Fibroblast of villous mesenchyme (primary cell): ENCODE measurements at places on chromosomes 4 and X. TPM values are rescaled to one million over a fixed set of nuclear protein-coding genes. Genes with fewer than 3 reads are reported as not detected.

Gene TRPC3
- 0.97 and 1.3 TPM in 2 replicates for total RNA-seq

Gene MAGEB18
- not detected in 2 replicates for total RNA-seq

Gene MAGEA10
- not detected in 2 replicates for total RNA-seq

DNA sequence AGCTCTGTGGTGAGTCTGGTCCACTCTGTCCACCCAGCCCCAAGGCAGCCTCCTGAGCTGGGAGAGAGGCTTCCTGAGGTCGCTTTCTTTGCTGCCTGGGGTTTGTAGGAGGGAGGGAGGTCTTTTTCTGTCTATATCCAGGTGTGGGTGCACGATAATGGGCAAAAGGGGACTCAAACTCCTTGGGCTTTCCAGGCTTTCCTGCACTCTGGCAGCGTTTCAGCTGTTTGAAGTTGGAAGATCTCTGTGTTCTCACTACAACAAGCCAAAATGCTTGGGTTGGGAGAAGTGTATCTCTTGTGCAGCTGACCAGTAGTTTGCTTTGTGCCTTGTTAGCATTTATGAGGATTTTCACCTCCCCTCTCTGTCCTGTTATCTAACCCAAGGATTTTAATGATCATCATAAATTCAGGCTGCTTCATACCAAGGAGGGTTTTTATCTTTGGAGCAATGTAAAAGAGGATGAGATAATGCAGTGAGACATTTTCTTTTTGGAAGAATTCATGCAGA is 126.3 kb downstream of the REPS2 start:
- no peak for DNase-seq

Gene SPATA18
- total RNA-seq: 7.7 and 18.1 TPM in 2 replicates

DNA sequence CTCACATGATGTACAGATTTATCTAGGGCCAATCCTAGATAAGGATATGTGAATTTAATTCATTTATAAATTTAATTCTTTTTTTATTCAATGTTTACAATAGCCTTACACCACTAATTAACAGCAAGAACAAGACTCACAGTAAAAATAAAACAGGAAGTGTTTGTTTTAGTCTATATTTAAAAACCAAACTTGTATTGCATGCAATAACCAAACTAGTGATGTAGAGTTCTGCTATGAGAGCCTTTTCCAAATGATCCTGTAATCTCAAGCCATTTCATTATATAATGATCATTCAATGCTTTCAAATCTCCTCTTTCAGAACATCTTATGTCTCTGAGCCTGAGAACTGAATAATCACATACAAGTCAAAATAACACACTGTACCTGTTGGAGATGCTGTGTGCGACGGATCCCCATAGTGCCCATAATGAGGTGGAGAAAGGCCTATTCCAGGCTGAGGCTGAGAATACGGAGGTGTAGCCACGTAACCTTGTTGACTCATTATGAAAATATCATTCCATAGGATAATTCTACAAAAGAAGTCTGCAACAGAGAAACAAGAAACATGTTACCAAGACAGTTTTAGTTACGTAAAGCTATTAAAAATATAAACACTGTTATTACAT is 2.6 kb downstream of the SEC24D start:
- no peak for DNase-seq

DNA sequence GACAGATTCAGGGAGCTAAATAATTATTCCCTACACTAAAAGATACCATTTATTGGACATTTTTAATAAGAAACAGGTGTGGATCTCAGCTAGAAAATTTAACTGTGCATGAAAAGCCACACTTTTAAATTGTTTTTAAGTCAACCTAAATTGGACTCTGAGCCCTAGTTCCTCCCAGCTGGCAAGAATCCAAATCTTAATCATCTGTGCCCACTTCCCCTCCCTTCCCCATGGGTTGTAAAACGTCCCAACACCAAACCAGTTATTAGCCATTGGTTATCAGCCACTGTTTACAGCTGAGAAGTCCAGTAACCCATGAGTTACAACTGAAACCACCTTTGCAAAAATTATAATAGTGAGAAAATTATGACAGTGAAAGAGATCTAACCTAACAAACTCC is 125.6 kb upstream of the S100G start:
- no peak for DNase-seq

Gene IL21
- not detected in 2 replicates for total RNA-seq

DNA sequence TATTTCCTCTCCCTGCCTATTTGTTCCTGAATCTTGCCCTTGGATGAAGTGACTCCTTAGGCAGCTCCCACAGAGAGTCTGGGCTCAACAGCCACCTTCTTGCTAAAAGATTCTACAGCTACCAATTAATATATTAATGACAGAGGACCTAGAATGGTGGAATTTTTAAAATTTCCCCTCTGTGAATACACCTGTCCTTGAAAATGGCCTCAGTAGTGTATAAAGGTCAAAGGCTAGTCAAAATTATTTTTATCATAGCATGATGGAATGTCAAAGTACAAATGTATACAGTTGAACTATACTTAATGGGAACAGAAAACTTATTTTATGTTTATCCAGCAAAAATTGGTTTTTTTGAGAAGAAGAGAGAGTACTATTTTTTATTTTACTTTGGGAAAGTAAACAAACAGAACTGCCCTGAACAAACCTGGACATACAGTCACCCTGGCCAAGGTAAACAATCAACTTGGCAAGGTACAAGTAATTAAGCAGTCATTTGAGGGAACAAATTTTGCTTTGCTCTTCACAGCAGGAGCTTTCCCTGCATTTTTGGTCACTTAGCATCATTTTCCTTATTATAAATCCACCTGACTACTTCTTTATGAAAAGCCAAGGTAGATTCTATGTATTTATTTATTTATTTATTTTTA is 250.8 kb downstream of the INPP4B start:
- DNase-seq: no peak

Gene TMPRSS11D
- total RNA-seq: not detected in 2 replicates

Gene NRK
- 0.32 and 4.7 TPM in 2 replicates for total RNA-seq

- peak; percentile 64 for DNase-seq
Observed at GRCh38 chrX:48025561-48025960, 18.8 kb downstream of the SPACA5 start.

Gene CNOT6L
- 13.5 and 14.2 TPM in 2 replicates for total RNA-seq

GRCh38 chr4:37765741-37766140 is 60.7 kb upstream of the PGM2 start:
- DNase-seq: no peak

DNA sequence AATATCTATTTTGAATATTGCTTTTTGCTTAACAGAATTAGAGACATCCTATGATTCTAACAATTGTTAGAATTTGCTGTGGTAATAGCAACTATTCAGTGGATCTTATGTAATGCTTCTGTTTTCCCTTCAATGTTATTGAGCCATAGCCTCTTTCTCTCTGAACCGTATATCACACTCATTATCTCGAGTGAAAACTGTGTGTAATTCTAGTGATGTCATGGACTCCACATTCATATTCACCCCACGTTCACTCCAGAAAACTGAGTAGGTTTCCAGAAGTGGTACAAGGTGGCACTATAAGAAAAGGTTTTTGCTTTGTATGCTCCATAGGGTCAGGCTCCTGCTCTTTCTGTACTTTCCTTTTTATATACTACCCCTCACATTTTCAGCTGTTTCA is 534.3 kb upstream of the PABPC4L start:
- no peak for DNase-seq

Gene TMEM129
- 31.1 and 34.5 TPM in 2 replicates for total RNA-seq

DNA sequence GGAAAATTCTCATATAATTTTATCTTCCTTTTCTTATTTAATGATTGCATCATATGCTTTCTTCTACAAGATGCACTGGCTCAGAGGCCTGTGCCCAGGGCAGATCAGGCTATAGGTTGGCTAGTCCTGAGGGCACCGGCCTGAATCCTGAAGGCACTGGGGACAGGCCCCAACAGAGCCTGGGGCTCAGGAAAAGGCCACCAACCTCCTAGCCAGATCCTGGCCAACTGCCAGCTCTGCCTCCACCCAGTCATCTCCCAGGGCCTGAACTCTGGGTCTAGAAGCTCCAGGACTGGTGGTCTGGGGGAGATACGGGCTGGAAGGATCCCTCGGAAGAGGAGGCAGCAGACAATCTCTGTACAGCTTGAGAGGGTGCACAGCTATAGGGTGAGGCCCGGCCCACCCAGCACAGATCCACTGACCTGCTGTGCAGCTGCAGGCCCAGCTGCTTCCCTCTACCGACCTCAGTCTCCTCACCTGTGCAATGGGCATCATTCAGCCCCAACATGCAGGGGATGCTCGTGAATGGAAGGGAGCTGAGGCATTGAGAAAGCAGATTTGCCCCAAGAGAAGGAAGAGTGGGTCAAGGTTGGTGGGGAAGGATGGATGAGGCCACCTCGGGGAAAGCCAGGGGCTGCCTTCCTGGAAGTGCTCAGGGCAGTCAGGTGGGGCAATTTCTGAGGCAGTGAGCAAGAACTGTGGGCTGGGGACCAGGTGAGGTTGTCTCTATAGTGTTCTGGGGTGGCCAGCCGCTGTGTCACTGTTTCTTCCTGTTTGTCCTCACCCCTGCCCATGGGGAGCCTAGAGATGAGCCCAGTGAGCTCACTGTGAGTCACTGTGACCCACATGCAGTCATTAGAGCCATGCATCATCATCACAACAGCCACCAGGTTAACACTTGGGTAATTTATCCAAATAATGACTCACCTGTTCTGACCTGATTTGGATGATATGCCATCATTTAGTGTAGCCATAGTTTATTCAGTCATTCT is 22.4 kb upstream of the XAGE2 start:
- DNase-seq: no peak

DNA sequence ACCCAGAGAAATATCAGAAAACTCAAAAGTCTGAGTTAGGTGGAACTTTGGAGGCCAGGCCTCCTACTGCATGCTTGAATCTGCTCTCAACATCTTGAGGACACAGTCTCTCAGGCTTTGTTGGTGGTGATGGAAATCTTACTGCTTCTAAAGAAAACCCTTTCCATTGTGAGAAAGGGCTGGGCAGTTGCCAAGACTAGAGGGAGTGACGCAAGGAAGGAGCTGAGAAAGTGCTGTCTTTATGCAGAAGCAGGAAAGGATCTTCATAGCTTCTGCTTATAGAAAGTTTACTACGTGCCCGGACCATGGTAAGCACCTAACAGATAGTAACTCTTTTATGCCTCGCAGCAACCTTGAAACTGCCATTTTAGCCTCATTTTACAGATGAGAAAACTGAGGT is 2.4 kb upstream of the CRMP1 start:
- no peak for DNase-seq

Gene RAI2
- total RNA-seq: not detected in 2 replicates

Gene FATE1
- total RNA-seq: not detected in 2 replicates

DNA sequence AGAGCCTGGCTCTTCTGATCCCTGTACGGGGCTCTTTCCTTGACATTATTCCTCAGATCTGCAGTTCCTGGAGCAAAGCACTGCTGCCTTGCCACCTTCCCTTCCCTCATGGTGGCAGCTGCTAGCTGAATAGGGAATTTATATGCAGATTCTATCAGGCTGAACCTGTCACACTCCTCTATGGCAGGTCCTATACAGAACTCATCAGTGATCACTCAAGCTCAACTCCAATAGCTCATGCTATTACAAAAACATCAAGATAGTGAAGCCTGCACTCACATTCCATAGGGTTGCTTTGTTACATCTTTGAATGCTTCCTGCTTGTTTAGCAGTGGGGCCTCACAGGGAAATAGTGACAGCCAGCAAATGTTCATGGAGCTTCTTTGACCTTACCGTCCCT is 71.7 kb downstream of the SLC2A9 start:
- DNase-seq: no peak

DNA sequence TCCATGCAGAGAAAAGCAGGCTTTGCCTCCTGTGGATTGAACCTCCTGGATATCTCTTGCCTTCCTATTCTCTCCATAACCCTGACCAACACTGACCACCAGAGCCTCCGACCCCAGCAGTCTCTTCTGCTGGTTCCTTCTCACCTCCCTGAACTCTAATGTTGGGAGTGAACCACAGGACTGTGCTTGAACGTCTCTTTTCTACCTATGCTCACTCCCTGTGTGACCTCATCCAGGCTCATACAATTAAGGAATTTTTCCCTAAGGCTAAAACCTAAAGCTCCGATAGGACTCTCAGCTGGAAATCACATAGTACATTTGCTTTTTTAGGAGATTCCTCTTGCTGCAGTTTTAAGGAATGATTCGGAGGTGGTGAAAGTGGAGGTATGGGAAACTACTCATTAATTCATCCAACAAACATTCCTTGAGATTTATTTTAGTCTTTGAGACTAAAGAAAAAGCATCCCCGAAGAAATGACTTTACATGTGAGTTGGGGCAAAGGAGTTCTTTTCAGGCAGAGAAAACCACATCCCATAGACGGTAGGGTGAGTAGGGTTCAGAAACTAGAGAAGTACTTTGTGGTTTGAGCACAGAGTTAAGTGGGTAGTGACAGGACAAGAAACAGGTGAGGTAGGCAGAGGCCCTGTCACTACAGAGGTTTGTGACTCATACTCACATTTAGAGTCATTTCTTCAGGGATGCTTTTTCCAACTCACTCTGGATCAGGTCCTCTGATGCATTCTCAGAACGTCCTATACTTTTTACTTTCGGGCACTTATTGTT is 30.8 kb downstream of the NDNF start:
- DNase-seq: no peak

Gene MGAT4D
- not detected in 2 replicates for total RNA-seq

DNA sequence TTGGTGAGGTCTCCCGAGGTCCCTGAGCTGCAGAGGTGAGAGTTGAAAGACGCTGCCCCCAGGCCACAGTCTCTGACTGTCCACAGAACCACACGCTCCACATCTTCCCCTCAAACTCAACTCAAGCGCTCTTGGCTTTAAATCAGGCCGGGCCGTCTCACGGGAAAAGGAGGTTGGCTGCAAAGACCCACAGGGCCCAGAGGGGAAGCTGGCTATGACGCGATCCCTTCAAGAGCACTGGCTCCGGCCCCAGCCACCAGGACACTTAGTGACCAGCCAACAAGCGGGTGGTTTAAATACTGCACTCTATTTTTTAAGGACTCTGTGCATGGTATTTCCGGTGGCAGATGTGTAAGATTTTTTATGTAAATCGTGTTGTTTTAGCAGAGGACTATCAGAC is 19.9 kb downstream of the LRPAP1 start:
- DNase-seq: no peak

Gene C4orf54
- total RNA-seq: under 0.01 TPM in 1 of 2 replicates, not detected in the other

DNA sequence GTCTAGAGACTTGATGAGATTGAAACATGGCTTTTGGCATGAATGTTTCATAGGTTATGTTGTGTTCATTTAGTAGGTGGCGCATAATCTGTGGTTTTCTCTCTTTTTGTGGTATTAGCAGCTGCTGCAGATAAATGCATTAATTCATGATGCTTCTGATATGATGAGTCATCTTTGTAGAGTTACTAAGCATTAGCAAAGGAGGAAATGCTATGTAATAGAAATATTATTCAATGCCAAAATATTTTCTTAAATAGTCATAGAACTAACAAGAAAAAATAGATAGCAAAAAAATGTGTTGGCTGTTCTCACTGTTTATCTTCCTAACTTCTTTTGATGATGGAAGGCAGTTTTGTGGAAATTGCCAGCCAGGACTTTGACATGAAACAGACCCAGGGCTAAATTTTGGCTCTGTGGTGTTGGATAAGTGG is 3.6 kb downstream of the ZXDB start:
- DNase-seq: peak; percentile 76

Gene RASSF6
- not detected in 2 replicates for total RNA-seq

DNA sequence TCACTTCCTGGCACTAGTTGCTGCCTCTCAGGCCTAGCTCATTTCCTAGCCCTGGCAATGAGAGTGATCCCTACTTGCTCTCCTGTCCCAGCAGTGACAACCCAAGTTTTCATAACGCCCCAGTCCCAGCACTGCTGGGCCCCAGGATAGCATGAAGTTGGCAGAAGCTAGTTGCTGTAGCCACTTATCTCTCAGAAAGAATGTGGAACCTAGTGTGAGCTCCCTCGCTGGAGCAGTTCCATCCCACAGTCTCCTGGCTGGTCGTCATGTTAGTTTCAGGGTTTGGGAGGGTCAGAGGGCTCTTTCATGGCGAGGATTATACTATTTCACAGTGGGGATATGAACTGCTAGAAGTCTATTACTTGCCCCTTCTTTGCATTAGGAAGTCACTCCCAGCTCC is 5.1 kb downstream of the PF4 start:
- DNase-seq: peak; percentile 76
